Mesothelial cell of epicardium (in vitro differentiated cells): ENCODE measurements at places on chromosomes 5 and 9.

- DNase-seq = no peak
These were observed 23.5 kb downstream of the HNRNPH1 start for GRCh38 chr5:179599973-179600372.

GRCh38 chr9:107172979-107173347 is 110.1 kb upstream of the RAD23B start:
- DNase-seq = no peak

DNA sequence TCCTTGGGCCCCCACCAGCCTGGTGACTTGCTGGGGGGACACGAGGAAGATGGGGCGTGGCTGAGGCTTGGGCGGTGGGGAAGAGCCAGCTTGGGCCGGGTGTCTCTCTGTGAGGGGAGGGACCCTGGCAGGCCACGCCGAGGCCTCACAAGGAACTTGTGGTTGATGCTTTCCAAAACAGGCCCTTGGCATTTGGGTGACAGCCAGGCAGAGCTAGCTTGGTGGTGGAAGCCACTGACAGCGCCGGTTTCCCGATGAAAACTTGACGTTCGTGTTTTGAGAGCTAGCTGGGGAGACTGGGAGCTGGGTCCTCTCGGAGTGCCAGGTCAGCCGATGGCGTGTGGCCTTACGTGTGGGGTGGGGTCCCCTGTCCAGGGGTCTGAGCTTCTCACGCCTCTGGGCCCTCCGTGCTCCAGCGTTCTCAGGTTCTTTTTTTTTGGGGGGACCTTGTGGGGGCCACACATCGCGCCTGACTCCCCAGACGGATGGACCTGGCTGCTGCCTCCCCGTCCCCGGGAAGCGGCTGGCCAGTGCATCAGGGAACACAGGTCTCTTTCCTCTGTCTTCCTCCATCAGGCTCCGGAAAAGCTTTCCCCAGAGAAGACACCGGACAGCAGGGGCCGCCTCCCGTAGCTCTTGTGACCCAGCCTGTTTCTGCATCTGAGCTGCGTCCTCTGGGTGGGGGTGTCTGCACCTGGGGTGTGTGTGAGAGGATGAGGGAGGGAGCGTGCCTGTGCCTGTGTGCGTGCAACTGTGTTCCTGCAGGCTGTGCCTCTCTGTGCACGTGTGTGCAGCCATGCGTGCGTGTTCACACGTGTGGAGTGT is 129.3 kb upstream of the LPCAT1 start:
- DNase-seq = no peak

GRCh38 chr9:86177995-86178394 is 78.6 kb upstream of the GOLM1 start:
- DNase-seq = no peak

DNA sequence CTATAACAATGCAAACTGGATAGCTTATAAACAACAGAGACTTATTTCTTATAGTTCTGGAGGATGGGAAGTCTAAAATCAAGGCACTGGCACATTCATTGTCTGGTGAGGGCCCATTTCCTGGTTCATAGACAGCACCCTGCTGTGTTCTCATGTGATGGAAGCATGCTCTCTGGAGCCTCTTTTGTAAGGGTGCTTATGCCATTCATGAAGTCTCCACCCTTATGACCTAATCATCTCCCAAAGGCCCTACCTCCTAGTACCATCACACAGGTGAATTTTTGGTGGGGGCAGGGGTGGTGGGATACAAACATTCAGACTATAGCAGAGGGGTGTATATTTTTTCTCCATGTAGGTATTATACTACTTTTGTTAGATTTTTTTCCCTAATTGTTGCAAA is 92.4 kb downstream of the UNC13B start:
- DNase-seq = no peak

GRCh38 chr9:131398204-131398603 is 4.3 kb downstream of the PRRC2B start:
- no peak for DNase-seq

- no peak for DNase-seq
These were observed 108.5 kb downstream of the DOCK2 start for GRCh38 chr5:169745441-169746146.

DNA sequence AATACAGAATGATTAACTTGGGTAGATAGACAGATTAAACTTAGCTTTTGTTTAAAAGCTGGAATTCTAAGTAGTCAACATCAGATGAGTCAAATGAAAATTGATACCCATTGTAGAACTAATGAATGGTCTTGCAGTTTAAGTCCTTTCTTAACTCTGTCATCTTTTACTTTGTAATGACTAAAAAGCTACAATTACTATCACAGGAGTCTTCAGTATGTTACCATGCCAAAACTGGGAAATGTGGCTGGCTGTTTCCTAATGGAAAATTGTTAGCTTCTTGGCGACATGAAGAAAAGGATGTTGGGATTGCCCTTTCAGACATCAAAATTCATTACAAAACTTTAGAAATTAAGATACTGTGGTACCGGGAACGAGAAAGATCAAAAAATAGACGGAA is 20.2 kb upstream of the ANXA1 start:
- no peak for DNase-seq

DNA sequence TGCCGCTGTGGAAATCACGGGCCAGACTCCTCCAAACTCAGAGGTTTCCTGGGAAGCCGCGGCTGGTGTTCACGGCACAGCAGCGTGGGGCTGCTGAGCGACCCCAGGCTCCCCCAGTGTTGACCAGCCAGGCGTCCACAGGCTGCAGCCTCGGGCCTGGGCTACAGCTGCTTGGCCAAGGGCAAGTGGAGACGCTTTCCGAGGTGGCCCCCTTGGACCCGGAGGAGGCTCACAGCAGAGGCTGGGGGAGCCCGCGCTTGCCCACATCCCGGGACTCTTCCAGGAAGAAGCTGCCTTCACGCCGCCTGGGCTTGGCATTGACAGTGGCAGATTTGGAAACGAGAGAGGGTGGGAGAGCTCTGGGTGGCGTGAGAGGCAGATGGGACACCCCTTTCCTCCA is 53.1 kb upstream of the FCN2 start:
- no peak for DNase-seq

DNA sequence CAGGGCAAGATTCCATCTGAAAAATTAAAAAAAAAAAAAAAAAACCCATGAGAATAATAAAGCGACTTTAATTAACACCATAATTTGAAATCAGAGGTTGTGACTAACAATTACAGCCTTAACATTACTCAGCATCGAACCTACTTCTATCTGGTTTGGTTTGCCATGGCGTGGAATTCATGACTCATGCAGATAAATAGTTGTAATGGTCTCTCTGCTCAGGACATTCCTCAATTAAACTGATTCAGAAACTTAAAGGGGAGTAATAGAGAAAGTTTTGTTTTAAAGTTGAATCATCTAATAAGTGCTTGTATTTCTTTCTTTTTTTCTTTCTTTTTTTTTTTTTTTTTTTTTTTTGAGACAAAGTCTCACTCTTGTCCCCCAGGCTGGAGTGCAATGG is 135.5 kb downstream of the SPATA31D1 start:
- no peak for DNase-seq

GRCh38 chr9:69874301-69875060 is 53.9 kb downstream of the CFAP95 start:
- DNase-seq = no peak

DNA sequence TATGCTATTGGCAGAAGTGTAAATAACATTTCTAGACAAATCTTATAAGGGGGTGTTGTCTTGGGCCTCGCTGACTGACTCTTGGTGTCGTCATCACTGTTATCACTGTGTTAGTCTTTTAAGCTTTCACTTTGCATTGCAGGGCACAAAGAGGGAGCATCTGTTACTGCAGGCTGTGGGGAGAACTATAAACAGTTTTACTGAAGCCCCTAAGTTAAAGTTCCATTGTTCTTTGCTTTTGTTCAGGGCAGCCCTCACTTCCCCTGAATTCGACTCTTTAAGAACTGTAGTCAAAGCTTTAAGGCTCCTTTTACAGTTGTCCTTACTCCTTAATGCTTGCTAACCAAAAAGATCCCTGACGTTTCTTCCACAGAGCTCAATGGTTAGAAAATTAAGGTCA is 605.0 kb downstream of the RAB3C start:
- DNase-seq = no peak

DNA sequence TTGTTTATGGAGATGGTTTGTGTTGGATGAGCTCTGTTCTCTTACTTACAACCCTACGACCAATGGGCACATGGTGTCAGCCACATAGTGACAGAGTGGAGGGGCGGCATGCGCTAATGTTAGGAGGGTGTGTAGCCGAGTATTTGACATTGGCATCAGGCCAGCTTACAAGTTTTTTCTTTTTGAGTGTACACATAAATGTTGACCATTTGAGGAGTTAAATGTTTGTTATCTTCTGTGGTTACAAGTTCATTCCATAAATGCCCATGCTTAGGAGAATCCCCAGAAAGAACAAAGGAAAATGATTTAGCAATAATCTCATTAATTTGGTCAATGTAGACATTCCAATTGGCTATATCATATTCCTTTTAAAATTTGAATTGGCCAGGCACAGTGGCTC is 180.1 kb upstream of the ELL2 start:
- no peak for DNase-seq

DNA sequence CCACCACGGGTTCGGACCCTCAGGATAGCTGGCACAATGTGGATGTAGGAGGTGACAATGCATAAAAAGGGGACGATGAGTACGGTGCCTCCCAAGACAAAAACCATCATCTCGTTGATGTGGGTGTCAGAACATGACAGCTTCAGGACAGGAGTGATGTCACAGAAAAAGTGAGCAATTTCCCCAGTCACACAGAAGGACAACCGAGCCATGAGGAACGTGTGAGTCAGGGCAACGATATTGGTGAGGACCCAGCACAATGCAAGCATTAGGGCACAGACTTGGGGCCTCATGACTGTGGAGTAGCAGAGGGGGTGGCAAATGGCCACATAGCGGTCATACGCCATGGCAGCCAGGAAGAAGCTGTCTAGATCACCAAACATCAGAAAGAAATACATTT is 491 bp downstream of the OR1N1 start:
- DNase-seq = no peak

DNA sequence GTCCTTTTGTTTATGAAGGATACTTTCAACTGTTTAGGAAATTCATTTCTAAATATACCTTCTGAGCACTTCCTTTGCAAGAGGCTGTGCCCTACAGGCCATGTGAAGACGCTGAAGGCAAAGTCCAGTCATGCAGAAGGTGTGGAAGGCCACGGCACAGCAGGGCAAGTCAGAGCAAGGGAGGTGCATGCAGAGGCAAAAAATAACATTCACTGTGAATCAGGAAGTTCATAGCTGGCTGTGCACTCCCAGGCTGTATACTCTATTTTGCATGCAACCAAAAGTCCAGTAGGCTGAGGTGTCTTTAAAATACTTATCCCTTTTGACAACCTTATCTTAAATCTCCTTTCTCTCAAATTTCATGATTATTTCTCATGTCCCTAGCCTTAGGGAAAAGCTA is 50.3 kb downstream of the GNAQ start:
- no peak for DNase-seq

- no peak for DNase-seq
These were observed 66.9 kb downstream of the SYK start for GRCh38 chr9:90868555-90868954.

DNA sequence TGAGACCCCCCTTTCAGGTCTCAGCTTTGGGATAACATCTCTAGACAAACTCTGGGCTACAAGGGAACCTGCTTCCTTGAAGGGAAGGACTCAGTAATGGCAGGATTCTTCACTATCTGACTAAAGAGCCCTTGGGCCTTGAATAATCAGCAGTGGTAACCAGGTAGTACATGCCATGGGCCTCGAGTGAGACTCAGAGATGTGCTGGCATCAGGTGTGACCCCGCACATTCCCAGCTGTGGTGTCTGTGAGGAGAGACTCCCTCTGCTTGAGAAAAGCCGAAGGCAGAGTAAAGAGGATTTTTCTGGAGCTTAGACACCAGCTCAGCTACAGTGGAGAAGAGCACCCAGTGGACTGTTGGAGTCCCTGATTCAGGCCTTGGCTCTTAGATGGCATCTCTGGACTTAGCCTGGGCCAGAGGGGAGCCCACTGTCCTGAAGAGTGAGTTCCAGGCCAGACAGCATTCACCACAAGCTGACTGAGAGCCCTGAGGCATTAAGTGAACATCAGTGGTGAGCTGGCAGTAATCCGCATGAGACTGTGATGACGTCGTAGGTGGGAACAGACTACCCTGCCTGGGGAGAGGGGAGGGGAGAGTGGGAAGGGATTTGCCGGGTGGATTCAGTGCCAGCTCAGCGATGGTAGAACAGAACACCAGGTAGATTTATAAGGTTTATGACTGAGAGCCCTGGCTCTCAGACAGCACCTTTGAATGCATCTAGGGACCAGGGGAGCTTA is 5.3 kb upstream of the ZNF782 start:
- no peak for DNase-seq

DNA sequence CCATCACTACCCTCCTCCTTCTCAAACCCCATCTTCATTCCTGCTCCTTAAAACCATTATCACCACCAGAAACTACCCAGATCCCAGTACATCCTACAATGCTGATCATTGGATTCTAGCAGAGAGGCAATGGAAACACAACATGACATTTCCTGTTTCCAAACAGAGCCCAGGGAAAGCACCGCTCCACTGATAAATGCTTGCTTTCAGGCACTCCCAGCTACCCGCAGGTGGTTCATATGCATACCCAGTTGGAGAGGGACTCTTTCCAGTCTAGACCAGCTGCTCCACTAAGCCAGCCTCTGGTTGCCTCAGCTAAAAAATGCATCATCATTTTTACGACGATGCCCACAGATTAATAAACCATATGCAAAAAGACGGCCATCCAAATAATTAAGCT is 39.2 kb upstream of the ACO1 start:
- no peak for DNase-seq

DNA sequence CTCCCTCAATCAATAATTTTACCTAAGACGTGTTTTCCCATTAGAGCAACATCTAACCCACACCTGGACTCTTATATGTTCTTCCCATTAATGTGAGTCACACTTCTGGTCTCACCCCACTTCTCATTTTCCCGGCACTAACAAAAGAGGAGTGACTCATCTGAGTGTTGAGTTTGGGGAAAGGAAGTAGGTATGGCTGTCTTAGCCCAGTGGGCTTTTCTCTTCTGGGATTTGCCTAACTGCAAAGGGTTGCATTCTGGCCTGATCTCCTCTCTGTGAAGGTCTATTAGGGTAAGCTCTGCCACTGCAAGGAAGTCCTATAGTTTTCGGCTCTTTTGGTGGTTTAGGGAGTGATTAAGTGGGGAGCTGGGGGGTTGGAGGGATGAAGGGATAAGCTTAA is 195.6 kb downstream of the KIAA0825 start:
- DNase-seq = no peak
